ENCODE measurements at places on chromosomes 7 and 10.

DNA sequence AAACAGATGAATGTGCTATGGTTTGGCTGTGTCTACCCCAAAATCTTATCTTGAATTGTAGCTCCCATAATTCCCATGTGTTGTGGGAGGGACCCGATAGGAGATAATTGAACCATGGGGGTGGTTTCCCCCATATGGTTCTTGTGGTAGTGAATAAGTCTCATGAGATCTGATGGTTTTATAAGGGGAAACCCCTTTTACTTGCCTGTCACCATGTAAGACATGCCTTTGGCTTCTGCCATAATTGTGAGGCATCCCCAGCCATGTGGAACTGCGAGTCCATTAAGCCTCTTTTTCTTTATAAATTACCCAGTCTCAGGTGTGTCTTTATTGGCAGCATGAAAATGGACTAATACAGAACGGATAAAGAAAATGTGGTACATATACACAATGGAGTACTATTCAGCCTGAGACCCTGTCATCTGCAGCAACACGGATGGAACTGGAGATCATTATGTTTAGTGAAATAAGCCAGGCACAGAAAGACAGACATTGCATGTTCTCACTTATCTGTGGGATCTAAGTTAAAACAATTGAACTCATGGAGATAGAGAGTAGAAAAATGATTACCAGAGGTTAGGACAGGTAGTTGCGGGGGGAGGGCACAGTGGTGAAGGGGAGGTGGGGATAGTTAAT lies 587.6 kb upstream of the NRP1 start:
- DNase-seq: no peak

GRCh38 chr7:31408140-31408729 lies 67.7 kb upstream of the NEUROD6 start:
- peak; percentile 18 for DNase-seq

DNA sequence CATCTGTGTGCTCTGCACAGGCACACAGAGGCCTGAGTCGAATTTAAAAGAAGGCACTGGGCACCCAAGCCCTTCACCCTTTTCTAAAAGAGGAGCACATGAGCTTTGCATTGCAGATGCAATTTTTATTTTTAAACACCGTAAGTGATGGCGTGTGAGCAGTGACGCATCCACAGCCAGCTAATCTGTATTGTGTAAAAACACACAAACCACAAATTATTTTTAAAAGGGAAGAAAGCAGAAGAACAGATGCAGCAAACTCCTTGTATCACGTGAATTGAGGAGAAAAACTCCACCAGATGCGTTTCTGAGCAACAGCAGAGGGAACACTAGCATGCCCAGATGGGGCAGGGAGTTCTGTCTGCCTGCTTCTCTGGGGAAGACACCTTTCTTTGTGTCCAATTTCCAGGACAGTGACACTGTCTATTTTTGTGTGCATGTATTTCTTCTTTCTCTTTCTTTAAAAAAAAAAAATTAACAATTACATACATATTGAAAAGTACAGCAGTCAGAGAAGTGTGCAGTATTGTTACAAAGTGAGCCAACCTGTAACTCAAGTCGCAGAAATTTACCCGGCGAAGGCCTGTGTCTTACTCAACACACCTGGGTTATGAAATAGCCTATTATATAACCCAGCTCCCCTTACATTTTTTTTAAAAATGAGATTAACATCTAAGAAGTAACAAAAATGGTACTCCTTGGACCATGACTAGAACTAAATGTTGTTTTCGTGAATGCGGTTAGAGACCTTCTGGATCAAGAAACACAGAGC lies 39.2 kb downstream of the EEPD1 start:
- no peak for DNase-seq

DNA sequence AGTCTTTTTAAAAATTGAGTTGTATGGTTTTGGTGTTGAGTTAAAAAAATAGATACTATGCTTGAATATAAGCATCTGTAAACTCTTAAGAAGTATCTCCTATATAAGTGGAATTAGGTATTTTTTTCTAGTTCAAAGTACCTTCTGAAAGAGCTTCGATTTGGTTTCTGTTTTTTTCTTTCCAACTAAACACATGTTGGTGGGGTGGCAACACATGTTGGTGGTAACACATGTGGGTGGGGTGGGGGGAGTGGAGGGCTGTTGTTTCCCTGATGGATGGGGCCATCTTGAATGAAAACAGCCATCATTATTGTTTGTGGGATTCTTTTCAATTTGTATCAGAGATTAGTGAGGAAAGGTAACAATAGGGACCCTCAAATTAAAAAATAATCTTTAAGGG lies 178.9 kb downstream of the STK31 start:
- no peak for DNase-seq

- DNase-seq: no peak
Measured at GRCh38 chr7:150380463-150380862, 1.3 kb downstream of the ZNF775 start.

DNA sequence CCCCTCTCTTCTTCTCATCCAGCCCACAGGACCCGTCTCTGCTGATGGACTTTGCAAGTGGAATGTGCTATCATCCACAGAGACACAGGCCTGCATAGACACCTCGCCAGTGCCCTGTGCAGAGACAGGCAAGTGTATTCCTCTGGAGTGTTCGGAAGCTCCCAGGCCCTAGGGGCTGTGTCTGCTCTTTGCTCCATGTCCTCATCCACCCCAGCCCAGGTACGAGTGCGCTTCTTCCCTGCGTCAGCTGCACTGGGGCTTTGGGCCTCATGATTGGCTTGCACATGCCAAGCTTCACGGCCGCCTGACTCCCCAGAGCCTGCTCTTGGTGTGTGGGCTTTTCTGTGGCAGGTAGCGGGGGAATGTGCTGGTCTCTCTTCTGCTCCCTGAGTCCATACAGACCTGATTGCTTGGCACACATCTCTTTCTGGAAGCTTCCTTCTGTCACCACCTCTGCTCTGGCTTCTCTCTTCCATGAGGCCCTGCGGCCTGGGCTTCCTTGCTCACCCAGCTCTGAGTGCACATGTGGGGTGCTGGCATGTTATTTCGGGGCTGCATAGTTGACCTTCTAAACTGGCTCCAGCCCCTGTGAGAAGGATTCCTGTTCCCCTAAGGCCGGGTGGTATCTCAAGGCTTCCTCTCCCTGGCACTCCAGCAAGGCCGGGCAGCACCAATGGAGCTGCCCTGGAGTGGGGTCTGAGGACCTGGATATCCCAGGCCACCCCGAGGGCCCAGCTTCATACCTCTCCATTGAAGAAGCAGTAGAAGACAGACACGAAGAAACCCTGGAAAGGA lies 27.8 kb downstream of the CRHR2 start:
- DNase-seq: no peak

GRCh38 chr7:134459981-134460380 lies 1.1 kb upstream of the AKR1B1 start:
- DNase-seq: no peak

GRCh38 chr10:109019001-109019424 lies 904.3 kb downstream of the XPNPEP1 start:
- DNase-seq: no peak

DNA sequence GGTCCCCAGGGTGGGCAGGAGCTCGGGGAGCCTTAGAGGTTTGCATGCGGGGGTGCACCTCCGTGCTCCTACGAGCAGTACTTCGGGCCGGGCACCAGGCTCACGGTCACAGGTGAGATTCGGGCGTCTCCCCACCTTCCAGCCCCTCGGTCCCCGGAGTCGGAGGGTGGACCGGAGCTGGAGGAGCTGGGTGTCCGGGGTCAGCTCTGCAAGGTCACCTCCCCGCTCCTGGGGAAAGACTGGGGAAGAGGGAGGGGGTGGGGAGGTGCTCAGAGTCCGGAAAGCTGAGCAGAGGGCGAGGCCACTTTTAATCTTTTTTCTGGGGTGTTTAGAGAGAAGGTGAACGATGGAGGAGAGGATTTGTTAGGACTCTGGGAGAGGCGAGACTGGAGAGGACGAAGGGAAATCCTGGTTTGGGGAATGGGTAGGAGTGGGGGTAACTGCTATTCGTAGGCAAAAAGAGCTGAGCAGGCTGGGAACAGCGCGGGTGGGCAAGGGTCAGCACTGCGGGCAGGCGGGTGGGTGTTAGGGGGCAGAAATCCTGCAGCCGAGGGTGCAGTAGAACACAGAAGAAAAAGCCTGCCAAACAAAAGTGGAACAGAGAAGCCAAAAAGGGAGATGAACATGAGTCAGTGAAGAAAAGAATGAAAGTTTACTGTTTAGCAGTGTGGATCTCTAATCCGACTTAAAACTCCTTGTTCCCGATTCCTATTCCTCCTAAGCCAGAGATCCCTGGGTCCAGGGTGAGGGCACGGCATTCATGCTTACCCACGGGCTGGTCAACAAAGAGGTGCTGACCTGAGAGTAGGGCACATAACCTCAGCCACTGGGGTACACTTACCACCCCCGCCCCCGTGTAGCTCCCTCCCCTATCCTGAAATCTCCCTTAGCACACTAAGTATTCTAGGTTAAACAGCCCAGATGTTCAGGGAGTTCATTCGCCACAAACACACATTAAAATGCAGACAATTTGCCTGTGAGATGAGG lies 26.9 kb downstream of the PRSS2 start:
- no peak for DNase-seq

DNA sequence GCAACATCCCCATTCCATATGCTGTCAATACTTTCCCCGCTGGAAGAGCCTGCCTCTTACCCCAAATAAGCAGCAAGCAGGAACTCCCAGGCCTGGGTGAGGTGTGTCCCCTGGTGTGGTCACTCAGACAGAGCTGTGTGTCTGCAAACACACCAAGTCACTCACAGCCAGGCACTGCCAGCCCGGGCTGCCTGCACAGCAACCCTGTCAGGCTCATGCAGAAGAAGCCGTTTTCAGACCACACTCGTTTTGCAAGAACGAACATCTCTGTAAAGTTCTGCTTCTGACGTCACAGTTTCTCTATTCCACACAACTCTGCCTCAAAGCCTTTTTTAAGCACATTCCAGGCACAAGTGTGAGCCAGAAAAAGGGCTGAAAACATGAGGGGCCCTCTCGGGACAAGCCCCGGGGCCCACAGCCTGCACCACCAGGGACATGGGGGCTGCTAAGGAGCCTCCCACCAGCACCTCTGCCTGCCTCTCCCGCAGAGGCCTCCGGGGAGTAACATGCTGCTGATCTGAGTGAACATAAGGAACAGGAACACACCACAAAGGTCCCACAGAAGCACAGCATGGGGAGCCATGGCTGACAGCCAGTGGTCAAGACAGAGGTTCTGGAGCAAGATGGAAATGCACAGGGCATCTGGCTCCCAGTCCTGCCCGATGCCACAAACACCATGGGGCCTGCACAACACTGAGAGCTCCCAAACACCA lies 11.4 kb downstream of the PTPRN2 start:
- DNase-seq: no peak

DNA sequence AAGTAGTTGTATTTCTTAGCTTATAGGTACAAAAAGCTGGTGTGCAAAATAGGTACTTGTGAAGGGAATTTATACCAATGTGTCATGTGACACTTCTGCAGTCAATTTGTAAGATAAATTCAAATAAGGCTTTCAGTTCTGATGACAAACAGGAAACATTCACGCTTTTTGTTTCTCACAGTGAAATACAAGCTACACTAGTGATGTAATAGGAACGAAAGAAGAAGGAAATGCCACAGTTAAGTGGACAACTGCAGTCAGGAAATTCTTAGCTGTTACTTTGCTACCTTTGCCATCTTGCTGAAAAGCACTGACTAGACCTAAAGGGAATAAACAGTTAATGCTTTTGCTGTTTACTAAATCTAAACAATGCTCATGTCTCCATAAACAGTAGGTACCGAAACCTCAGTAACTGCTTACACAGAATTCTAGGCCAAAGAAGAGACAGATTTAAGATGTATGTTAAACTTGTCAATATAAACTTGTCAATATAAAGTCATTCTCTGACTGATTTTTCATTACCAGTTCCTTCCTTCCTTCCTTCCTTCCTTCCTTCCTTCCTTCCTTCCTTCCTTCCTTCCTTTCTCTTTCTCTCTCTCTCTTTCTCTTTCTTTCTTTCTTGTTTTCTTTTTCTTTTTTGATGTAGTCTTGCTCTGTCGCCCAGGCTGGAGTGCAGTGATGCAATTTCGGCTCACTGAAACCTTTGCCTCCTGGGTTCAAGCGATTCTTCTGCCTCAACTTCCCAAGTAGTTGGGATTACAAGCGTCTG lies 10.1 kb downstream of the OTUD1 start:
- no peak for DNase-seq

DNA sequence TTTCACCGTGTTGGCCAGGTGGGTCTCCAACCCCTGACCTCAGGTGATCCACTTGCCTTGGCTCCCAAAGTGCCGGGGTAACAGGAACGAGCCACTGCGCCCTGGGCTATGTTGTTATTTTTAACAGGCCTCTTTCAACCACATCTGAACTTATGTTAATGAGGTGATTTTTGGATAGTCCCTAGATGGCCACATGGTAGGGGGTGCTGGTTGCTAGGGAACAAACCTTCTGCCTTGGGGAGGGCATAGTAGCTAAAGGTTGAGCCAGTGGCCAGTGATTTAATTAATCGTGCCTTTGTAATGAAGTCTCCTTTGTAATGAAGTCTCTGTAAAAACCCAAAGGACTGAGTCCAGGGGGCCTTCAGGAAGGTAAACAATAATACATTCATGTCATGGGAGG lies 9.1 kb downstream of the COMTD1 start:
- DNase-seq: no peak

- DNase-seq: no peak
Measured at GRCh38 chr10:98646998-98647917, 200.5 kb upstream of the HPS1 start.

- DNase-seq: no peak
Measured at GRCh38 chr10:111872591-111872990, 311.0 kb downstream of the GPAM start.

GRCh38 chr10:27383595-27384542 lies 120.2 kb upstream of the RAB18 start:
- no peak for DNase-seq

DNA sequence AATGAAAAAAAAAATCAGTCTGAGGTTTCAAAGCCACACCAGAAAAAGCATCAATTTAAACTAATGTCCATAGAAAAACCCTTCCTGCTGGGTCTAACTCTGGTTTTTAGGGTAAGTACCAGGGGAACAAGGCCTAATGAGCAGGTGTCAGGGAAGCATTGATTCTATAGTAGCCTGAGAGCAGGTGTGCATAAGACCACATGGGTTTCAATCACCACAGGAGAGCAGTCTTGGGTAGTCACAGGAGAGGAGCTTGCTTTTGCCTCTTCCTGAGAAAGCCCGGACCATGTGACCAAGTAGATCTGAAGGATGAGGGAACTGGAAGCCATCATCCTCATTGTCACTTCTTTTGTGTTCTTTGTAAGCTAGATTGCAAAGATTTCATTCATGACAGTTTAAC lies 66.3 kb upstream of the AGK start:
- no peak for DNase-seq

DNA sequence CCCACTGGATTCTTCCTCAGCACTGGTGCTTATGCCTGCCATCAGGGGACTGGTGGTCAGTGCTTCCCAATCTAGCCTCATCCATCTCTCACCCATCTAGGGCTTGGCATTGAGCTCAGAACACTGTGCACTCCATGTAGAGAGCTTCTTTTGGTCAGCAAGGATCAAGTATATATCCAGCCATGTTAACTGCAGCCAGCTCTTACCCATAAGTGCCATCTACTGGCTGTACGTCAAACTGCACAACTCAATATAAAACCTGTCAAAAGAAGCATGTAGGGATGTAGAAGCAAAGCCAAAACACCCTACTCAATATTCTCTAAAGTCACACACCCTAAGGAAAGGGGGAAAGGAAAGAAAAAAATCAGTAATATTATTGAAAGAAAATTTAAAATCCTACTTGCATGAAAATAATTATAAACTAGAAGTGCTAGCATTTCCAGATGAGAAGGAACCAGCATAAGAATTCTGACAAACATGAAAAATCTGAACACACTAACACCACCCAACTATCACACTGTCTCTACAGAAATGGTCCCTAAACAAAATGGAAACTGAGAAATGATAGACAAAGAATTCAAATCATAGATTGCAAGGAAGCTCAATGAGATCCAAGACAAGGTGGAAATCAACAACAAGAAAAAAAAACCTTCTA lies 531.1 kb upstream of the STEAP1 start:
- DNase-seq: peak; percentile 23

- no peak for DNase-seq
Measured at GRCh38 chr10:44467900-44468299, 83.0 kb upstream of the CXCL12 start.
